ENCODE measurements at places on chromosomes 12 and 14.

DNA sequence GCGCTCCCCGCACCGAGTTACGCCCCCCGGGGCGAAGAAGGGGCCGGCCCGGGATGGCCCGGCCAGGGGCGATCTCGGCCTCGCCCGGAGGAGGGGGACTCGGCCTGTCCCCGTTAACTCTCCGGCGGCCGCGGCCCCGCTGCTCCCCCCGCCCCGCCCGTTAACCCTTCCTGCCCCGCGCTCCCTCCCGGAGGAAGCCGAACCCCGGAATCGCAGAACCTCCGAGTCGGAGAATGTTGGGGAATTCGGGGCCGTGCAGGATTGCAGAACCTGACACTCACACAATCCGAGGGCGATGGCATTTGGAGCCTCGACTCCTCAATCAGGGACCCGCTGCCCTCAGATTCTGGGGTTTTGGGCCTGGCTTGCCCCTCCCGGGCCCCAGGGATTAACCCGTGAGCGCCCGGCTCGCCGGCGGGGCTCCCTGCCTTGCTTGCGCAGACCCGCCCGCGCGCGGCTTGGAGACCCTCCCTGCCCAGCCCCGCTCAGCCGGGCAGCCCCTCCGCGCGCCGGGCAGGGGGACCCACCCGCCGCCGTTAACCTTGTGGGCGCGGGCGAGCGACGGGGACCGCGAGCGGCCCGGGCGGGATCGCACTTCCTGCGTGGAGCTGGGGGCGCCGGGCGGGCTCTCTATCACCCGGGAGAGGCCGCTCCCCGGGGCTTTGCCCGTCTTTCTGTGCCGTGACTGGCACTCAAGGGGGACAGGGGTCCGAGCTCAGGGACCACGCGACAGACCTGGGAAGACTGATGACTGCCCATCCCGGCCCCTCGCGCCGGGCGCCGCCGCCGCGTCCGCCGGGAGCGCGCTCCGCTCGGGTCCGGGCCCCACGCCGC is 18.8 kb downstream of the BEGAIN start:
- no peak for DNase-seq

DNA sequence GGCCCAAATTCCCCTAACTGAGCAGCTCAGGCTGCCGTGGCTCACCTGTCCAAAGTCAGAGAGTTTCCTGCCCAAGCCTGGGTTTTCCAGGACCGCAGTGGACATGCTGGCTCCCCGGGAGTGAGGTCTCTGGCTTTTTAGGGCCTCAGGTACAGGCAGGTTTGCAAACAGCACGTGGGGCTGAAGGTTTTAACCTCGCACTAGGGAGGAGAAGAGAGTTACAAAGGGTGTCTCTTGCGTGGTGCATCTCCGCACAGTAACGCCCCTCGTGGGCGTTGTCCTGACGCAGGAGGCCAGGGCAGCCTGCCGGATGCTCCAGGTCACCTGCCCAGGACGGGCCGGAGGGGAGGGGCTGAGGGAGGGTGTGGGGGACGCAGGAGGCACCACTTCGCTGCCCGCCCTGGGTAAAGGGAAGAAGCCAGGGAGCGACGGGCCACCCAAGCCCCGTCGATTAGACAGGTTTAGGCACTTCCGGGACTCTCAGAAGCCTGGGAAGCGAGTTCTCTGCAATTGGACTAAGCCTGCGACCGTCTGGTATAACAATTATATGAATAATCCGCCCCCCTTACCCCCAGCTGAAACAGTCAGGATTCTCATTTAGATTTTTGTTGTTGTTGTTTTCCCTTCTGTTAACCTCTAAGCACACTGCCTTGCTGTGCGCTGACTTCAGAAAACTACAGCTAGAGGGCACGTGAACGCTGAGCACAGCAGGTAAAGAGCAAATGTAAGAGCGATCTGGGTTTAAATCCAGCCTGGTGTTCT is at the start of gene PAH:
TSS of gene PAH (minus strand) at position 219 of the 762 bp plus-strand sequence. CDS start at position 105, 114 bp downstream.
- DNase-seq = peak; percentile 91

DNA sequence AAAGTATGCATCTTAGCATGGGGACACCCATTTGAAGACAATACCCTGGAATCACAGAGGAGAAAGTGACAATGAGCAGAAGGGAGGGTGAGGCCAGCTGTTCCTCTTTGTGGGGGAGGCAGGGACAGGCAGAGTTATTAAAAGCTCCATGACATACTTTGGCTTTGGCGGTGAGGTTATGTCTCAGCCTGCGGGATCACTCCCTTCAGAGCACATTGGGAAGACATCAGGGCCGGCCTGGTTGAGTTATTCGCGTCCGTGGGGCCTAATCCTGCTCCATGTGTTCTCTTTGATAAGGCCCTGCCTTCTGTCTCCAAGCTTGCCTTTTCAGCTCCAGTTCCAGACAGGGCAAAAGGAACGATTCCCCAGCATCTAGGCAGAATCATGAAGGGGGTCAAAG is 98.8 kb upstream of the NTF3 start:
- no peak for DNase-seq

DNA sequence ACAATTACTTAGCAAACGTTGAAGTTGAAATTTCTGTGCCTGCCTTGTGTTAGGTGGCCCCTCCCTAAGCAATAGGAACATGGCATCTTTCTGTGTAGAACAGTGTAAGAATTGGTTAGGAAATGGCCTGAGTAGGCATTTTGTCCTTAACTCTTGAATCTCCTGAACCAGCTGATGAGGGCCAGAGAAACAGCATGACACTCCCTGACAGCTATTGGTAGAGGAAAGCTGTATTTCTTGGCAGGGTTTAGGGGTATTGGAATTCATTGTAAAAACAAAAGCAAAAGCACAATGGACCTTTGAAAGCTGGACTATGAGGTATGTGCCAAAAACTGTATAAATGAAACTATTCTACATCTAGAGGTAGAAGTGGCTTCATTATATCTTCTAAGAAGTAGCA is 40.6 kb upstream of the LRTM2 start:
- no peak for DNase-seq

DNA sequence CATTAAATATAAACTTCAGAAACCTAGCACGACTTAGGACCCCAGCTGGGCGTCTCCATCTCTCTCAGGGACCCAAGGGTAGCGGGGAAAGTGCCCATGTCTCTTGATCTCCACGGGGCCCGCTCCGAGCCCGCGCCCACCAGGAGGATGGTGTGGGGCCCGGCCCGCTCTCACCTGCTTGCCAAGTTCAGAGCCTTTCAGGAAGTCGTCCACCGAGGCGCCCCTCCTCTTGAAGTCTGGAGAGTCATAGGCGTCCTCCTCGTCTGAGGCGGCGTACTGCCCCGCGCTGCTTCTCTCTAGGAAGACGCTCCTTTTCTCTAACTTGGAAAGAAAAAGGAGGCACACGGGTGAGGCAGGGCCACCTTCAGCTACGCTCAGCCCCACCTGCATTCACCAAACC is 96.9 kb downstream of the PIWIL1 start:
- no peak for DNase-seq
